Stomach (tissue), 19 donors: ENCODE measurements at places on chromosomes 3 and 15. TPM values are rescaled to one million over a fixed set of nuclear protein-coding genes. Genes with fewer than 3 reads are reported as not detected.
A peak's percentile ranks its signal among the peaks of the same experiment; 100 is the strongest.

DNA sequence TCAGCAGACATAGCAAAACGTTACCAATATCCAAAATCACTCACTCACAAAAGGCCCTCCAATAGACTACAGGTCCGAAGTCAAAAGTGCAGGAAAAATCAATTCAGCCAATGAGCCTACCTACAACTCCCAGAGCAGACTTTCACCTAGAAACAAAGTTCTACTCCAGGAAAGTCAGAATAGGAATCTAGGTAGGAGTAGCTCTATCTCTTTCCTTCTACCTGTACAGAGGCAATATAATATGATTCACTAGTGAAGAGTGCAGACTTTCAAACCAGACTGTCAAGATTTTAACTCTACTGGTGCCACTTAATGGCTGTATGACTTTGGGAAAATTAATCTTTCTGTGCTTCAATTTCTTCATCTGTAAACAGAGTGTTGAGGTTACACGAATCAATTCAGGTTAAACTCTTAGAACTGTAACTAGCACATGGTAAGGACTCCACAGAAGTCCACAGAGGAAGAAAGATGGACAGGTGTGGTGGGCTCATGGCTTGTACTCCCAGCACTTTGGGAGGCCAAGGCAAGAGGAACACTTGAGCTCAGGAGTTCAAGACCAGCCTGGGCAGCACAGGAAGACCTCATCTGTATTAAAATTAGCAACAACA lies 9.4 kb downstream of the DCUN1D1 start:
- H3K4me1 ChIP-seq = peaks cover 49% of the 10 kb centered on the region
- no peak overlapping the region for H3K27ac ChIP-seq
- H3K27me3 ChIP-seq = no peaks in the 10 kb centered on the region
- H3K4me3 ChIP-seq = no peak overlapping the region
- DNase-seq = no peak

- no peaks in the 10 kb centered on the region for H3K4me1 ChIP-seq
- H3K36me3 ChIP-seq = no peaks in the 10 kb centered on the region
- no peaks in the 10 kb centered on the region for H3K27me3 ChIP-seq
- DNase-seq = no peak
Observed at GRCh38 chr3:40574661-40575060, 49.9 kb downstream of the ZNF621 start.

- peak overlapping the region; percentile 19 for H3K27ac ChIP-seq
- H3K4me1 ChIP-seq = peaks cover 46% of the 10 kb centered on the region
- peak overlapping the region; percentile 85 for H3K4me3 ChIP-seq
- H3K36me3 ChIP-seq = no peaks in the 10 kb centered on the region
Observed at GRCh38 chr3:195905970-195906864, 2.1 kb downstream of the TNK2 start.

- H3K27me3 ChIP-seq = no peaks in the 10 kb centered on the region
- H3K27ac ChIP-seq = no peak overlapping the region
- no peak overlapping the region for H3K4me3 ChIP-seq
- H3K4me1 ChIP-seq = peaks cover 21% of the 10 kb centered on the region
- DNase-seq = no peak
- no peaks in the 10 kb centered on the region for H3K36me3 ChIP-seq
Observed at GRCh38 chr3:33358172-33358781, 81.0 kb downstream of the FBXL2 start.

DNA sequence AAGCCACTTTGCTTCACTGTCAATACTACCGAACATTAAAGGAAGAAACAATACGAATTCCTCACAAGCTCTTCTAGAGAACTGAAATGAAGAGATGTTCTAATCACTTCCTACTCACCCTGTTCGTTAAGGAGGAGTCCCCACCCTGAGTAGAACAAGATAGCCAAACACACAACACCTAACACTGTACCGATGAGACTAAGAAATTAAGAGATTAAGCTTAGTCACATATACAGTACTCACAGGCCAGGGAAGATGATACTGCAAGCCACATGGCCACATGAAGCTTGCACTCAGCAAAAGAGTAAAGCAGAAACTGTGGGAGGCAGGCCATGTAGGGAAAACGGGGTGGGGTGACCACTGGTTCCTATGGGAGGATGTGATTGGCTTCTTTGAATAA lies 48.0 kb downstream of the CGGBP1 start:
- H3K36me3 ChIP-seq = no peaks in the 10 kb centered on the region
- no peak for DNase-seq
- H3K4me3 ChIP-seq = no peak overlapping the region
- H3K4me1 ChIP-seq = no peaks in the 10 kb centered on the region
- no peak overlapping the region for H3K27ac ChIP-seq

DNA sequence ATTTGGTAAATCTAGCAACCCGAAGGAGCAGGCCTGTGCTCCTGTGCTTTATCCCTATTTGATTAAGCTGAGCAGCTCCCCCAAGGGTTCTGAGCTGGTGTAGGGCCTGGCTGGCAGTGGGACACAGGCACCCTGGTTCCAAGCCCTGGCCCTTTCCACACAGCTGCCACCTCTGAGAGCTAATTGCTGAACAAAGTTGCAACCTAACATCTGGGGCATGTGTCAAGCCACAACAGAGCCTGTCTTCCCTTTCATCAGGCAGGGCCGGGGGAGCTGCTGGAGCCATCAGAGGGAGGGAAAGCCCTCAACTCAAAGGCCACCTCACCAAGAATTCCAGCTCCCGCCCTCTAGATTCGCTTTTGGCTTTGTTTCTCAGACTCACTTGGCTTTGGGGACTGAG lies 17.1 kb upstream of the MRPS22 start:
- no peaks in the 10 kb centered on the region for H3K36me3 ChIP-seq
- no peak overlapping the region for H3K4me3 ChIP-seq
- DNase-seq = no peak

GRCh38 chr3:148158210-148158609 lies 539.5 kb upstream of the AGTR1 start:
- no peak overlapping the region for H3K4me3 ChIP-seq
- H3K36me3 ChIP-seq = no peaks in the 10 kb centered on the region
- H3K27me3 ChIP-seq = no peaks in the 10 kb centered on the region
- H3K27ac ChIP-seq = no peak overlapping the region
- no peaks in the 10 kb centered on the region for H3K4me1 ChIP-seq

DNA sequence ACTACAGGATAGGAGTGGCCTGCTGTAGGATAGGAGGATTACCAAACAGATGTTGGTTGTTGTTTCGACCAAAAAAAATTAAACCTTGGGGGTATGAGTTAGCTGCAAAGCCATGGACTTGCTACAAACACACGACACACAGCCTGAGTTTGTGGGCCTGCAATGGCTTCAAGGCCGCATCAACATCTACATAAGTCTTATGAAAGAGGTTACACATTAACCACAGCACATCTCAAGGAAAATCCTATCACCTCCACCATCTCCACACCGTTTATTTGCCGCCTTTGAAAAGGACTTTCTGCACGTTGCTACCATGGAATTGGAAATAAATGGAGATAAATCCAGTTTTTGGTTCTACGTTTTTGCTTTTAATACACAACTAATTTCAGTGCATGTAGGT lies 23.0 kb downstream of the LRIG1 start:
- H3K27ac ChIP-seq = peak overlapping the region; percentile 61
- peaks cover 100% of the 10 kb centered on the region for H3K4me1 ChIP-seq
- H3K27me3 ChIP-seq = no peaks in the 10 kb centered on the region
- H3K36me3 ChIP-seq = no peaks in the 10 kb centered on the region
- no peak overlapping the region for H3K4me3 ChIP-seq
- no peak for DNase-seq

DNA sequence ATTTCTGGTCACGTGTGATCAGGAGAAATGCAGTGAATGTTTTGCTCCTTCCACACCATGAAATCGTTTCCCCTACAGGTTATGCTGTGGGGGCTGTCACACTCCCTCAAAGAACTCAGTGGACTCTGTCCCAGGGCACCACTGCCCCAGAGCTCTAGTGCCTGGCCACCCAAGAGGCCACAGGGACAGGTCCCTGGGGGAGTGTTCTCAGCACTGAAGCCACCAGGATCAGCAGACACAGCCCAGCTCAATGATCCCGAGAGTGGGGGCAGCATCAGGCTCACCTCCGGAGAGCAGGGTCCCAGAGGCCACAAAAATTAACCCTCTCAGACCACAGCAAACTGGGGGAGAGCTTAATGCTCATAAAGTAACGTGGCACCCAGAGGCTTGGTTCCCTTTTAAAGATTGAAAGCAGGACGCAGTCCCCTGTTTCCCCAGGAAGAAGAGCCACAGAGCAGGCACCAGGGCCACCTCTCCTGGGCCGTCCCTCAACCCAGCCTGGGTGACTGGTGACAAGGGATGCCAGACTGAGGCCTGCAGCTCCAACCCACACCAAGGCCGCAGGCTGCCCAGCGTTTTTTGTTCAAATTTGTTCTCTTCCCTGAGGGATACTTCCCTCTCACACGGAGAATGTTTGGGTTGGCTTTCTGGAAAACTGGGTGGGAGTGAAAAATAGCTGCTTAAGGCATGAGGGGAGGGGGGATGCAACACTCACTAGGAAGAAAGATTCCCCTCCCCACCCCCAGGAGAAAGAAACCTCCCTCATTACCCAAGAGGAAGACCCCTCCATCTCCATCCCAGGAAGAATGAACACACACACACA lies 123.3 kb upstream of the IGF1R start:
- DNase-seq = peak; percentile 51
- peaks cover 9% of the 10 kb centered on the region for H3K4me1 ChIP-seq
- H3K4me3 ChIP-seq = no peak overlapping the region
- H3K36me3 ChIP-seq = no peaks in the 10 kb centered on the region

DNA sequence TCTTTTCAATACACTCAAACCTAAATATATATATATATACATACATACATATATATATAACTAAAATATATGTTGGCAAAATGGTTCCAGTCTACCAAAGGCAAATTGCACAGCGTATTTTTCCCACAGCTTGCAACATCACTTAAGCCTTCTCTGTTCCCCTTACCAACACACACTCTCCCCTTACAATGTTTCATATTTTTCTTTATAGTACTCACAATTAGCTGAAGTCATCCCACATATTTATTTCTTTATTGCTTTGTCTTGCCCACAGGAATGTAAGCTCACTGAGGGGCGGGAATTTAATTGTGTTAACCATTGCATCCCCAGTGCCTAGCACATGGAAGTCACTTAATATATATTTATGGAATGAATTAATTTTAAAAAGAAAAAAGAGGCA lies 288.3 kb downstream of the ULK4 start:
- H3K4me1 ChIP-seq = no peaks in the 10 kb centered on the region
- DNase-seq = no peak
- no peaks in the 10 kb centered on the region for H3K27me3 ChIP-seq
- peak overlapping the region; percentile 63 for H3K27ac ChIP-seq

POLR2H gene
- 142 TPM for polyA plus RNA-seq

OPA1 gene
- 15.7 TPM for polyA plus RNA-seq

ZNF445 gene
- 1.6 TPM for polyA plus RNA-seq

TTLL13 gene
- polyA plus RNA-seq = not detected

NKIRAS1 gene
- 7.6 TPM for polyA plus RNA-seq
